Left kidney (tissue), 8 donors: ENCODE measurements at places on chromosomes 6 and 20.
A peak's percentile ranks its signal among the peaks of the same experiment; 100 is the strongest.

DNA sequence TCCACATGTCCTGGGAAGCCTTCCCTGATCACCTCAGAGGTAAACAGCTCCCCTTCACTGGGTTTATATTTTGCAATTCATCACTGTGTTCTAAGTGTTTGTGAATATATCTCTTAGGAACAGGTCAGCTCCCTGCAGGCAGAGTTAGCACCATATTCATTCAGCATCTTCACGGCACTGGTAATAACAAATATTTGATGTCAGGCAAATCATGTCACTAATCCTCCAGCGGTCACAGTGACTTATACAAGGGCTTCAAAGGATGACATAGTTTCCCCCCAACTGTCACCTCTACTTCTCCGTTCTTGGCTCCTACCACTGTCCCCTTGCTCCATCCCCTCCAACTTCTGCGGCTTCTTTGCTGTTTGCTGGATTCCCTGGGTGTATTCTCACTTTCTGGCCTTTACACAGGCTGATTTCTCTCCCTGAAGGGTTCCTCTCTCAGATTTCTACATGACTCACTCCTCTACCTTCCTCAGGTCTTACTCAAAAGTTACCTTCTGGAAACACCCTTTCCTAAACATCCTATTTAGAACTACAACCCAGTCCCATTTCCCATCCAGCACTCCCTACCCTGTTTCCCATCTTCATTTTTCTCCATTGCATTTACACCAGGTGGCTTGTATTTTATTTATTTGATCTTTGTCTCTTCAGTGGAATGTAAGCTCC, 66.6 kb downstream of the NHLRC1 start:
- no peak for DNase-seq

DNA sequence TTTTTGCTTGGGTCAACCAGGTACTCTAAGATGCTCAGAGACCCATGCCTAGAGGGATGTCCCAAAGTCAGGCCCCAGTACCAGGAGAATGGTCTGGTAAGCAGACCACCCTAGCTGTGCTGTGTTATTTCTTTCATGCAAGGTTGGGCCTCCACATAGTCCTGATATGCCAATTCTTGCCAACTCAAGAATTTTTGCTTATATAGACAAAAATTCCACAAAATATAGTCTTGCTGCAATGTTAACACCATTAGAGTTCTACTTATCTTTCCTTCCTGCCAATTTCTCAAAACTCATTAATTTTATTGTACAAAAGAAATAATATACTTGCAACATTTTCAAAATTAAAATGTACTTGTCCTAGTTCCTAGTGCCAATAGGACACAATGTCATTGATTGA, 33.9 kb upstream of the TINAG start:
- DNase-seq, result no peak

DNA sequence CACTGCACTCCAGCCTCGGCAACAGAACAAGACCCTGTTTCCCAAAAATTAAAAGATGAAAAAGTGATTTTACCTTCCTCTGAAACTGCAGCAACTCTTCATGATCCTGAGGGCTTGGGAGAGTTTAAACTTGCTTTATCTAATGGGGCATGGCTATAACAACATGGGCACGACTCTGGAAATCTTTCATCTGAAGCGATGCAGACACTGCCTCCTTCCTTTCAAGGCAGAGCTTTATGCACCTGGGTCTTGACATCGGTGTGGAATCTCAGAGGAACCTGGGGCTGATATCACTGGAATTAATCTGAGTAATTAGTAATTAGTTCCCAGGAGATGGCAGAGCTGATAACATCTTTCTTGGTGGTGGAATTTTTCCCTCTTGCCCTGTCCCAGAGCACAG, 52.1 kb downstream of the EDN3 start:
- no peak for DNase-seq

DNA sequence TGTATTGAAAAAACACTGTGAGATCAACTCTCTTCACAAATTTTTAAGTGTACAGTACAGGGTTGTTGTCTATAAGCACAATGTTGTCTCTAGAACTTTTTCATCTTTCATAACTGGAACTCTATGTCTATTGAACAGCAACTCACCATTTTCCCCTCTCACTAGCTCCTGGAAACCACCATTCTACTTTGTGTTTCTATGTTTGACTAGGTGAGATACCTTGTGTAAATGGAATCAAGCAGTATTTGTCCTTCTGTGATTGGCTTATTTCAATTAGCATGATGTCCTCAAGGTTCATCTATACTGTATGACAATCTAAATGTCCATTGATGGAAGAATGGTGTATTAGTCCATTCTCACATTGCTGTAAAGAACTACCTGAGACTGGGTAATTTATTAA, 210.1 kb upstream of the FUT9 start:
- no peak for DNase-seq

DNA sequence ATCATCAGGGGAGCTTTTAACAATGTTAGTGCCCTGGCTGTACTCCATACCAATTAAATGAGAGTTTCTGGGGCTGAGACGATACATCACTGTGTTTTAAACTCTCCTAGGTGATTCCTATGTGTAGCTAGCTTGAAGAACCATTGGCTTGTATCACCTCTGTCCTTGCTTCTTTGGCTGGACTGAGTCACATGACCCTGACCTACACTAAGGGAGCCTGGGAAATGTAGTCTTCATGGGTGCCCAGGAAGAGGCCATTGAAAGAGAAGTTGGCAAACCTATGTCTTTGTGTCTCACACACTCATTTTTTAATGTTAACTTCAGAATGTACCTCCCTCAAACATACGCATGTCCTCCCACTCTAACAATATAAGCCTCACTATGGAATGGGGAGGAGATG, 506.6 kb downstream of the DHX35 start:
- DNase-seq, result no peak

DNA sequence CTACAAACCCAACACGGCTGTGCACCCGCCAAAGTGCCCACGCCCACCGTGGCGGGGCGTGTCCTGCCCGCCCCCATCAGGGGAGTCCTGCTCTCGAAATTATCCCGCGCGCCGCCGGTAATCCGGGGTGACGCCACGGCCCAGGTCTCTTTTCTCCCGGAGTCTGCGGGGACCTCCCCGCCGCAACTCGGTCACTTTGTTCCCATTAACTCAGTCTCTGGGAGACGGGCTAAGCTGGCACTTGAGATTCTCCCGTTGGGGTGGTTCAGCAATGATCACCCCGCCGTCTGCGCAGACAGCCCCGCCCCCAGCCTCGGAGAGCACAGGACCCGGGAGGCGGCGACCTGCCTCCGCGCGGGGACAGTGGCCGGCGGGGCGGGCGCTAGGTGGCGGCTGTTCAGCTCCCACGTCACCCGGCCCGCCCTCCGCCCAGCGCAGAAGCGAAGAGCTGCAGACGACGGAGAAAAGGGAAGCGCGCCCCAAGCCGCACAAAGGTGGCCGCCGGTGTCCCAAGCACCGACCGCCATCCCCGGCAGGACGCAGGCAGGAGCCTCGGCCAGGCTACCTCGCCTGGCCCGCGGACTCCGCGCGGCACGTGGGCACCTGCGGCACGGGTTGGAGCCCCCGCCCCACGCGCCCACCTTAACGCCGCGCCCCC, 31.5 kb downstream of the SF3B5 start:
- DNase-seq, result peak; percentile 54
